ENCODE measurements at places on chromosomes 3 and 15.
A peak's percentile ranks its signal among the peaks of the same experiment; 100 is the strongest.

- no peak overlapping the region for H3K4me3 ChIP-seq
- no peak overlapping the region for H3K27ac ChIP-seq
- H3K4me1 ChIP-seq, result peaks cover 6% of the 10 kb centered on the region
- H3K27me3 ChIP-seq, result no peaks in the 10 kb centered on the region
These were observed 1.2 kb downstream of the COL8A1 start for GRCh38 chr3:99639579-99639978.

- H3K36me3 ChIP-seq, result no peaks in the 10 kb centered on the region
- no peaks in the 10 kb centered on the region for H3K4me1 ChIP-seq
- DNase-seq, result no peak
- H3K27ac ChIP-seq, result no peak overlapping the region
- no peaks in the 10 kb centered on the region for H3K27me3 ChIP-seq
- H3K4me3 ChIP-seq, result no peak overlapping the region
These were observed 143.4 kb upstream of the KBTBD8 start for GRCh38 chr3:66854601-66855151.

DNA sequence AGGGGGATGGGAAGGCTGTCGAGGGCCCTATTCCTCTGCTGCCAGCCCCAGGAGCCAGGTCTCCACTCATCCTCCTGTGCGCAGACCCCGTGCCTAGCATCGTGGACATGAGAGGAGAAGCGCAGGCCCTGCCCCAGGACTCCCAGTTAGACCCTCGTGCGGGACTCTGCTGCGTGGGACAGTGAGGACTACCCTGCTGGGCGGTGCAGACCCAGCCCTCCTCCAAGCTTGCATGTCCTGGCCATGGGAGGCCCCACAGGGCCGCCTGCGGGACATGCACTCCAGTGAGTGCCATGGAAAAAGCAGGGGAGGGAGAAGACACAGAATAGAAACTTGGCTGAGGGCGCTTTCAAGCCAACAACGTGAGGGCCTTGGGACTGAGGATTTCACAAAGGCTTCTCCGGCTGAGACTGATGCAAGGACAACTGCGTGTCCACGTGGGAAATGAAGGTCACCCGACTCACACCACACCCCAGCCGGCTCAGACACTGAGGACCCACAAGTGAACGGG is 62.6 kb upstream of the IQSEC1 start:
- no peaks in the 10 kb centered on the region for H3K36me3 ChIP-seq
- H3K27me3 ChIP-seq, result no peaks in the 10 kb centered on the region
- no peak overlapping the region for H3K27ac ChIP-seq

DNA sequence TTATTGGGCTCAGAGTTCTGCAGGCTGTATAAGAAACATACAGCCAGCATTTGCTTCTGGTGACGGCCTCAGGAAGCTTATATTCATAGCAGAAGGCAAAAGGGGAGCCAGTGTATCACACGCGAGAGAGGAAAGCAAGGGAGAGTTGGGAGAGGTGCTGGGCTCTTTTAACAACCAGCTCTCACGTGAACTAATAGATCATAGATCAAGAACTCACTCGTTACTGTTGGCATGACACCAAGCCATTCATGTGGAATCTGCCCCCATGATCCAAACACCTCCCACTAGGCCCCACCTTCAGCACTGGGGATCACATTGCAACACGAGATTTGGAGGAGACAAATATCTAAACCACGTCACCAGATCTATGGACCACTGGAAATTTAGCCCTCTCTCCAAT is 70.2 kb downstream of the TIPARP start:
- H3K4me3 ChIP-seq, result no peak overlapping the region
- DNase-seq, result no peak
- no peaks in the 10 kb centered on the region for H3K36me3 ChIP-seq
- H3K27ac ChIP-seq, result no peak overlapping the region
- no peaks in the 10 kb centered on the region for H3K4me1 ChIP-seq
- H3K27me3 ChIP-seq, result no peaks in the 10 kb centered on the region

DNA sequence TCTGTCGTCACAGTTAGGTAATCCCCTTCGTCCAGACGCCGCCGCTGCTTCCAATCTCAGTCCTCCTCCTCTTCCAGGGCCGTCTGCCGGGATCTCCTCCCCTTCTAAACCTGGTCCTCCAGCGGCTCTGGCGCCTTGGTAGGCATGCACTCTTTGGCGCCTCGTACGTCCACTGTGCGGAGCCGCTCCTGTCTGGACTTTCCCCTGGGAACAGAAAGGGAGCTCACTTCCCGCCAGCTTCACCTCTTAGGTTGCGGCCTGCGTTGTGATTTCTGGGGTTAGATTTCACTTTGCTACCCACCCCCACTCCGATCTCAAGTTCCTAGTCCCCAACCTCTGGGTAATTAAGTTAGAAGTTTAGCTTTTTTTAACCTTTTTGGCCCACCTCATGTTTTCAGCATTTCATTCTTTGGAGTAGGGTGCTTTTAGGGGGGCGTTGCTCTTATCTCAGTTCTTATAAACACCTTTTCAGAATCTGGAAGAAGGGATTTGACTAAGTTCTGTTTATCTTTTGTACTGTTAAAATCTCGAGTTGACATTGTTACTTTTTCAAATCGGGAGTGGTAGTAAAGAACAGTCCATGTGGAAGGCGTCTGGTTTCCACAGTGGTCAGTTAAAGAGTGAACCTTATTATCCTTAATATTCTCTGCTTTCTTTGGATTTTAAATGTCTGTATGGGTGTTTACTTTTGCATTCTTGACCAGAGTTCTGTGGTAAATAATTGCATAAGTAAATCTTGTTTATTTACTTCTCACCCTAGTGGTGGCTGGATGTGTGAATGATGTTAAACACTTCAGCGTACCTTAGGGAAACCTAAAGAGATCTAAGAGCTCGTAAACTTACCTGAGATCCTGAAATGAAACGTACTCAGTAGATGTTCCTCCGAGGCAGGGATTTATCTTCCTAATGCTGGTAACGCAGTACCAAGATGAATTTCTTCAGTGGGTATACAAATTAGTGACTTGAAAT is 611 bp downstream of the CTDSPL2 start:
- H3K27me3 ChIP-seq, result no peaks in the 10 kb centered on the region
- DNase-seq, result no peak
- peaks cover 25% of the 10 kb centered on the region for H3K36me3 ChIP-seq
- H3K4me1 ChIP-seq, result no peaks in the 10 kb centered on the region
- peak overlapping the region; percentile 91 for H3K4me3 ChIP-seq
- H3K27ac ChIP-seq, result peak overlapping the region; percentile 97

DNA sequence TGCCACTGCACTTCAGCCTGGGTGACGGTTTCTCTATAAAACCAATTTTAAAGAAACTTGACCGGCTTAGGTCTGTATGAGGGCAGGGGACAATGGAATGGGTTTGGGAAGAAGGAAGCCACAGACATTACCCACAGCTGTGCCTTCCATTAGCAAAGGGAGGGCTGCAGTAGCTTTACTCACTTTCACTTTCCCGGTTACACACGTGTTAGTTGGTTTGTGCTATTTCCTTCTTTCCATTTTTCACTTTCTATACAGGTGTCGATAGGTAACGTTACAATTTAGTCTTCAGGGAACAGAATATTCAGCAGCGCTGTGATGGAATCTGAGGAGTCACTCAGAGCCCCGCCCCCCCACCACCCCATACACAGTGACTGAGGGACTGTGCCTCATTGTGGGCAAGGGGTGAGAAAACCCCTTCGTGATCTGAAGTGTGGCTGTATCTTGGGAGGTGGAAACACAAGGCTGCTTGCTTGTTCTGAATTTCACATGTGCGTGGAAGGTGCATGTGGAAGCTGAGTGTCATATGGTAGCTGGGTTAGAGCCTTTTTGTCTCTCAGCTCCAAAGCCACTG is 44.8 kb upstream of the RPL32 start:
- DNase-seq, result no peak
- no peaks in the 10 kb centered on the region for H3K4me1 ChIP-seq
- no peak overlapping the region for H3K27ac ChIP-seq
- H3K36me3 ChIP-seq, result no peaks in the 10 kb centered on the region
- no peaks in the 10 kb centered on the region for H3K27me3 ChIP-seq

GRCh38 chr3:127761441-127761801 is 60.9 kb downstream of the MGLL start:
- H3K4me3 ChIP-seq, result no peak overlapping the region
- H3K27ac ChIP-seq, result no peak overlapping the region
- H3K4me1 ChIP-seq, result no peaks in the 10 kb centered on the region
- H3K36me3 ChIP-seq, result no peaks in the 10 kb centered on the region
- no peak for DNase-seq

DNA sequence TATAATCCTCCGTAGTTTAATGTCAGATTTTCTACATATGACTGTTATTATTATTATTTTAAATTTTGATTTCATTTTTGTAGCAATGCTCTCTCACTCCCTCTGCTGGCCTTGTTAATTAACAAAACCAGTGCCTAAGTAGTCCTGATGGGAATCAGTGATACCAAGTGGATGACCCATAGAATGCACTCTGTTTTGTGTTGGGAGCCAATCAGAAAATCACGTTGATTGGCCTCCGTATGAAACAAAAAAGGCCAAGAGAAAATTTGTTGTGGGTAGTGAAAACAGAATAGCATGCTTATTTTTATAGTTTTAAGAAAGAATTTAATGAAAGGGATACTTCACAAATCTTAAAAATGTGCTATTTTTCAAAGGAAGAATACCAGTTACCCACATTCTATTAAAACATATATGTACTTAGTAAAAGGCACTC is 34.4 kb upstream of the MEIS2 start:
- no peak for DNase-seq
- no peaks in the 10 kb centered on the region for H3K36me3 ChIP-seq
- no peak overlapping the region for H3K4me3 ChIP-seq
- no peaks in the 10 kb centered on the region for H3K27me3 ChIP-seq

- no peak overlapping the region for H3K4me3 ChIP-seq
- H3K36me3 ChIP-seq, result no peaks in the 10 kb centered on the region
- DNase-seq, result peak; percentile 9
- H3K27ac ChIP-seq, result no peak overlapping the region
- H3K27me3 ChIP-seq, result no peaks in the 10 kb centered on the region
These were observed 290.6 kb downstream of the SATB1 start for GRCh38 chr3:18134386-18135059.

- peaks cover 15% of the 10 kb centered on the region for H3K4me1 ChIP-seq
- peaks cover 1% of the 10 kb centered on the region for H3K36me3 ChIP-seq
- no peak for DNase-seq
- H3K27me3 ChIP-seq, result no peaks in the 10 kb centered on the region
These were observed 448.0 kb downstream of the FOXP1 start for GRCh38 chr3:71135373-71136088.

DNA sequence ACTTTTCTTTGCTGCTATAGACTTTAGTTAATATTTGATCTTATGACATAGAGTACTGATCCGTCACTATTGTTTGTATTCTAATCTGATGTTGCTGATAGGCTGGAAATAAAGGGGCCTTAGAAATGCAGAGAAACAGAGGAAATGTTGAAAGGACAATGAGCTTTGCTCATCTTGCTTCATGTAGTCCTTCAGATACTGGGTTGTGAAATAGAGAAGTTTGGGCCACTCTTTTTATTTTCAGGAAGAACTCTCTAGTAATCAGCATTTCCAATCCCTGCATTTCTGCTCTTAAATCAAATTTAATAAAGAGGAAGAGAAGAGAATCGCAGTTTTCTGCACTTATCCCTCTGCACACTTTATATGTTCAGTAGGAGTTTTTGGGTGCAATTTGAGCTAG is 192.8 kb upstream of the THBS1 start:
- no peaks in the 10 kb centered on the region for H3K36me3 ChIP-seq
- H3K4me1 ChIP-seq, result no peaks in the 10 kb centered on the region
- no peak overlapping the region for H3K27ac ChIP-seq

GRCh38 chr15:92843814-92844213 is 56.3 kb upstream of the CHD2 start:
- H3K4me1 ChIP-seq, result no peaks in the 10 kb centered on the region
- DNase-seq, result no peak
- no peaks in the 10 kb centered on the region for H3K36me3 ChIP-seq
- no peak overlapping the region for H3K4me3 ChIP-seq

DNA sequence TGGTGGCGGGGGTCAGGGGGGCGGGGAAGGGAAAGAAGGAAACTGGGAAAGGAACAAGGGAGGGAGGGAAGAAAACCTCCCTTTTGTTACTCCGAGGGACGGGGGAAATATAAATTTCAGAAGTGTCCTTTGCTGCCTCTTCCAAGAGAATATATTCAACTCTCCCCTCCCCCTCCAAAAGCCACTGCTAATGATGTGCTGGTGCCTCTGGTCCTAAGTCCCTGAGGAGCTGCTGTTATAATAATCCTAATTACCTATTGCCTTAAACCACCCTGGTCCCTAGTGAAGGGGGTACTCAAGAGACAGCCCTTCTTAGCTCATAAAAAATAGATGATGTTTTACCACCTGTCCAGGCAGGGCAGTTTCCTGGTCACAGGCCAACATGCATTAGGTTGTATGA is 118.3 kb upstream of the TRIM42 start:
- H3K36me3 ChIP-seq, result no peaks in the 10 kb centered on the region
- H3K27ac ChIP-seq, result no peak overlapping the region
- H3K4me1 ChIP-seq, result no peaks in the 10 kb centered on the region
- no peak for DNase-seq
- H3K27me3 ChIP-seq, result no peaks in the 10 kb centered on the region

GRCh38 chr15:76309601-76310330 is 1.5 kb downstream of the ETFA start:
- H3K27ac ChIP-seq, result no peak overlapping the region
- peaks cover 6% of the 10 kb centered on the region for H3K4me1 ChIP-seq
- no peaks in the 10 kb centered on the region for H3K27me3 ChIP-seq
- peak overlapping the region; percentile 92 for H3K4me3 ChIP-seq
- DNase-seq, result no peak
- H3K36me3 ChIP-seq, result no peaks in the 10 kb centered on the region

DNA sequence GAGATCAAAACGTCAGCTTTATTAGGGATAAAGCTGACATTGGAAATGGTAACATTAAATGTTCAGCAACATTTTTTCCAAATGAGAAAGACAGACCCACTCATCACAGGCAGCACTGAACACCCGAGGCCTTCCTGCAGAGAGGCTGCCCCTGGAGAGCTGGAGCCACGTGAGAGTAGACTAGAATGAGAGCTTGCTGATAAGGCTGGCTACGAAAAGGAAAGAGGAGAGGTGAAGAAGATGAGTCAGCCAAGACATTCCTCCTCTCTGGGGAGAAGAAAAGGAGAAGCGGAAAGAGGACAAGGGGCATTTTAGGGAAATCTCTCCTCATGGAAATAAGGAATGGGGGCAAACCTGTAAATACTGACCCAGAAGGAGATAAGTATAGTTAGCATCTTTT is 7.3 kb downstream of the CYP19A1 start:
- H3K36me3 ChIP-seq, result no peaks in the 10 kb centered on the region
- H3K27me3 ChIP-seq, result no peaks in the 10 kb centered on the region
- DNase-seq, result no peak
- H3K4me1 ChIP-seq, result no peaks in the 10 kb centered on the region
- no peak overlapping the region for H3K27ac ChIP-seq
